ENCODE measurements at places on chromosomes 3 and 15.

GRCh38 chr3:55823829-55824228, 336.7 kb upstream of the WNT5A start:
- no peak for DNase-seq

DNA sequence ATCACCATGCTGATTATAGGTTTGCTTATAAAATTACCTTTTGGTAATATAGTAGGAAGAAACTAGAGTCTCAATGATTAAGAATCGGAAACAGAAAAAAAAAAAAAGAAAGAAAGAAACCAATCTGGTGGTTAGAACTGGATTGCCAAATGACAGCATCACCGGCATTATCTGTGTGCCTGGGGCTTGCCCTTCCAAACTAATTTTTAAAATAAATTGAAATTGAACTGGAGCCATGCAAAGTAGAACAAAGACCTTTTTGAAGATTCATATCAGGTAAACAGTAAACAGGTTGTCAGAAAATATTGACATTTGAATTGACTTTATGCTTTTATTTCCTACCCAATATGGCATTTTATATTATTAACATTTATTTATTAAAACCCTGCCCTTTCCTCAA, 11.2 kb upstream of the CPB1 start:
- no peak for DNase-seq

DNA sequence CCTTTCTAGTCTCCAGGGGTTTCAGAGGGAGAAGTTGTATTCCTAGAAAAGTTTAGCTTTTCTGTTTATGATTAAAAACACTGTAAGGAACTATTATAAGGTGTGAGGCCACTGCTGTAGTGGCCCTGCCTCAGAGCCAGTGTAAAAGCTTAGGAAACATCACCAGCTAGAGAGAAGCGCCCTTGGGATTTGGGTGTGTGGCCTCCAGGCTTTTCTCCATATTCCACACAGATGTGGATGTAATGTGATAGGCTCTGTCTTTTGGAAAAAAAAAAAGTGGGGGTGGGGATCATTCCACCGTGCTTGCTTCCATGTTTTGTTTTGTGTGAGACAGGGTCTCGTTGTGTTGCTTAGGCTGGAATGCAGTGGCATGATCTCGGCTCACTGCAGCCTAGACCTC, 13.9 kb downstream of the SEC61A1 start:
- DNase-seq: no peak

DNA sequence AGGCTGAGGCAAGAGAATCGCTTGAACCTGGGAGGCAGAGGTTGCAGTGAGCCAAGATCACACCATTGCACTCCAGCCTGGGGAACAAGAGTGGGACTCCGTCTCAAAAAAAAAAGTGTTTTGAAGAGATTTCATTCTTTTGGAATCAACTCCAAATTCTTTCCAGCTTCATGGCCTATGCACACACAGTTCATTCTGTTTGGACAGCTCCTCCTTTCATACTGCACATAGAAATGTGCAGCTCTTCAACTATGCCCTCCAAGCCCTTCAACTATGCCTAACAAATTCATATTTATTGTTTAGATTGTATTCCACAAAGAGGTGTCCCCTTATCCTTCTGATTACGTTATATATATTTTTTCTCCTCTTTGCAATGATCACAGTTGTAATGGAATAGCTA, 4.2 kb downstream of the TP53BP1 start:
- no peak for DNase-seq

DNA sequence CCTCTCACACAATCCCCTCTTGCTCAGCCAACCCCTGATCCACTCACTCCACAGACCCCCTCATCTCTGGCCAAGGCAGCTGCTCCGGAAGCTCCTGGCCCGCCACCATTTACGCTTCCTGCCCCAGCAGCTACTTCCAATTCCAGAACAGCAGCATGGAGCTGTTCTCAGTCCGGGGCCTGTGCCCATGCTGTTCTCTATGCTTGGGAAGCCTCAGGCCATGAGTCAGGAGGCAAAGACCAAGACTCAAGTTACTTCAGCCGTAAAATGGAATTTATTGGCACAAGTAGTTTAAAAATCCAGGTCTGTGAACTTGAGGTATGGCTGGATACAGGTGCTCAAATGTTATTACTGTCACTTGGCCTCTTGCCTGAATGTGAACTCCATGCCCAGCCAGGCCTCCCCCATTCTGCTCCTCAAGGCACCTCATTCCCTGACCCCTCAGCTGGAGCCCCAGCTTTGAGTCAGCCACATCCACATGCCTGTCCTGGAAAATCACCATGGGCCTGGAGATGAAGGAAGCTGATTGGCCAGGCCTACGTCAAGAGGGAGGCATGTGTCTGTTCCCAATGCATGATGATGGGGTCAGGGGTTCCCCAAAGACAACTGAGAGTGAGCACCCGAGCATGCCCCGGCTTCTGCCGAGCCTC, 31.4 kb upstream of the CACNA2D2 start:
- DNase-seq: peak; percentile 46

GRCh38 chr3:59247402-59247841, 197.6 kb upstream of the CFAP20DC start:
- no peak for DNase-seq

GRCh38 chr3:194967151-194968117, 281.8 kb downstream of the FAM43A start:
- DNase-seq: no peak

GRCh38 chr3:188319569-188319968, 165.6 kb downstream of the LPP start:
- no peak for DNase-seq
